ENCODE measurements at places on chromosomes 16 and 17. TPM values are rescaled to one million over a fixed set of nuclear protein-coding genes. Genes with fewer than 3 reads are reported as not detected.

DNA sequence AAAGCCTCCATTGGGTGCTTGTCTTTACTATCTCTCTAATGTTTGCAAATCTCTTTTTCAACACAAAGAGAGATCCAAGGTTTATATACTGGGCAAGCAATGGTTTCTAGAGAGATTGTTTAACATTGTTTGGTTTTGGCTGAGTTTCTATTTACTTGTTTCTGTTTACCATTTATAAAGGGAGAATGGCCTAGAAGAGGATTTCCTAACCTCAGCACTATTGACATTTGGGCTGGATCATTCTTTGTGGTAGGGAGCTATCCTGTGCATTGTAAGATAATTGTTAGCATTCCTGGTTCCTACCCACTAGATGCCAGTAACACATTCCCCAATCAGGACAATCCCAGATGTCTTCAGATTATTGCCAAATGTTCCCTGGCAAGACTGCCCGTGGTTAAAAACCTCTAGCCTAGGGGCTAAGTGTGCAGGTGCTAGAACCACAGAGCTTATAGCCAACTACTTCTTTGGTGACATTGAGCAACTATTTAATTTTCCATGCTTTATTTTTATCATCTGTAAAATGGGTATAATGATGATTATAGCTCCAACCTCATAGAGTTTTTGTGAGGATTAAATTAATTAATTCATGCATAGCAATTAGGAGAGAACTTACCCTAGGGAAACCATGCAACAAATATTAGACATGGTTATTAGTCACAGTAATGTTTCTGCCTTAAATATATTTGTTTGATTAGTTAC is 413.9 kb upstream of the MAF start:
- DNase-seq, result no peak

The CDH15 gene
- not detected for total RNA-seq

The GSDMA gene
- total RNA-seq, result 0.52 TPM

The CCL8 gene
- 0.40 TPM for total RNA-seq

The ODAD4 gene
- total RNA-seq, result 0.52 TPM

The ZFP3 gene
- 11.1 TPM for total RNA-seq

DNA sequence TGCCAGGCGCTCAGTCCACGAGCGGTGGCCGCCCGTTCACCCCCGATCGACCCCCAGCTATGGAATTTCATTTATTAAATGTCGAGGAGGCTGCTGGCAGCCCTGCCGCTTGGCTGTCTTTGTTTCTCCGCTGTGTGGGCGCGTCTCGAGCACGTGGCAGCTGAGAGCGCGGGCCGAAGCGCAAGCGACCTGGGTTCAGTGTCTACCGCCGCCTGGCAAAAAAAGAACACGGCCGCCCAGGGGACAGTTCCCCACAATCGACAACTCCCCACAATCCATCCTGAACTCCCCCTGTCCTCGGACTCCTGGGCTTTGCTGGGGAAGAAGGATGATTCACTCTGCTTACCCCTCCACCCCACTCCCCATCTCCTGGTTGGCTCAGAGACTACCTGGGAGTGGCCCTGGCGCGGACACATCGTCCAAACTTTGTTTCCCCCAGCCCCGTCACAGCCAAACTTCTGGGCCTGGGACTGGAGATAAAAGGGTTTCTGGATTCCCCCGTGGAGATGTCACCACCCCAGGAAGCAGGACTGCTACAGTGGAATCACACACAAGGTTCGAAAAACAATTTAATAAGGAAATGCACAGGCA is 1.7 kb upstream of the ANKRD13B start:
- DNase-seq, result peak; percentile 67

GRCh38 chr16:63135069-63135468 is 1098.8 kb upstream of the CDH8 start:
- no peak for DNase-seq

The RAB11FIP4 gene
- 15.8 TPM for total RNA-seq

DNA sequence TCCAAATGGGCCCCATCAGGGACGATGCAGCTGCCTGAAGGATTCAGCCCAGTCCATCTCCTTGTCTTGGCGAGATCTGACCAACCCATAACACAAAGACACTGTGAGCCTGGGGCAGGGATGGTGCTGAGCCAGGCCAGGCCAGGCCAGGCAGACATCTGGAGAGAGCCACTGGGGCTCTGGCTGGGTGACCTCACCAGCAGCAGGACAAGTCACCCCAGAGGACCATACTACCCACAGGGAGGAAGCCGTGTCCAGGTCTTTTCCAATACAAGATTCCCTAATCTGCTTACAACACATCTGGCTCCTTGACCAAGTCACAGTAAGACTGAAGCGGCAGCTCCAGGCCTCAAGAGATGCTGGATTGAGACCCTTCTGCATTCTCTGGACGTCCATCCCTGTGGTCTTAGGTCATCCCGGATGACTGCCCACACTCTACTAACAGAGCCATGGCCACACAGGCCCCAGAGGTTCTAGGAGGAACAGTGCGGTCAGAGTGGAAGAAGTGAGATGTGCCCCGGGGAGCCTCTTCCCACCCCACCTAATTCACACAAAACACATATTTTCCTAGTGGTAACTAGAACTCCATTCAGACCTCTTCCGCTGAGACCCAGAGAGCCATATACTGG is 81.8 kb upstream of the RCVRN start:
- DNase-seq, result peak; percentile 49

DNA sequence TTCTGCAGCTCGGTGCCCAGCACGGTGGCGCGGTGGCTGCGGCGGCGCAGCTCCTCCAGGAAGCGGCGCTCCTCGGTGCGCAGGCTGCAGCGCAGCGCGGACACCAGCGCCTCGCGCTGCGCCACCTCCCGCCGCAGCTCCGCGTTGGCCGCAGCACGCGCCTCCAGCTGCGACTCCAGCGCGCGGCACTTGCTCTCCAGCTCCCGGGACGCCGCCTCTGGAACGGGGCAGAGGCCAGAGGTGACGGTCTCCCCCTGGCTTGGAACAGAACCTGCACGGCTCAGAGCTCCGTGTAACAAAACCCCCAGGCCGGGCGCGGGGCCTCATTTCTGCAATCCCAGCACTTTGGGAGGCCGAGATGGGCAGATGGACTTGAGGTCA is 13.2 kb upstream of the CLUH start:
- peak; percentile 71 for DNase-seq

The OR1A1 gene
- not detected for total RNA-seq

The PRSS53 gene
- total RNA-seq, result 0.87 TPM

DNA sequence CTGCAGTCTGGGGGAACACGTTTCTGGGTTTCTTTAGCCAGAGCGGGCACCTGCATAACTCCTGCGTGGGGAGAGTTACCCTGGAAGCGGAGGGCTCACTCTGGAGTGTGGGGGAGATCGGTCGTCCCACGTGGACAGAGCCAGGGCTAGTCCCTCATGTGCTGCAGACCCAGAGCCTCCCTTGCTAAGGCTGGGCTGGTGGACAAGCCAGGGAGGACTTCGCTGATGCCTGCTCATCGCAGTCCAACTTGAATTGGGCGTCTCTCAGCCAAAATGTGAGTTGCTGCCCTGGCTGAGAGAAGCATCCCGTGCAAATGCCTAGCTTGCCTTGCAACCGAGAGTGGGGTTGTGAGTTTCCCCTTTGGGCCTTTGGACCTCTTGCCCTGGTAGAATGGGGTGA is 986 bp downstream of the CRISPLD2 start:
- DNase-seq, result no peak

- no peak for DNase-seq
Measured at GRCh38 chr17:57068222-57068658, 16.8 kb upstream of the AKAP1 start.

The CRHR1 gene
- not detected for total RNA-seq
